ENCODE measurements at places on chromosomes 4 and X. TPM values are rescaled to one million over a fixed set of nuclear protein-coding genes. Genes with fewer than 3 reads are reported as not detected.

Gene MAPK10
- total RNA-seq, result 31.8 TPM

Gene CWH43
- not detected for total RNA-seq

Gene PPEF2
- total RNA-seq, result not detected

Gene STPG2
- total RNA-seq, result 0.13 TPM

DNA sequence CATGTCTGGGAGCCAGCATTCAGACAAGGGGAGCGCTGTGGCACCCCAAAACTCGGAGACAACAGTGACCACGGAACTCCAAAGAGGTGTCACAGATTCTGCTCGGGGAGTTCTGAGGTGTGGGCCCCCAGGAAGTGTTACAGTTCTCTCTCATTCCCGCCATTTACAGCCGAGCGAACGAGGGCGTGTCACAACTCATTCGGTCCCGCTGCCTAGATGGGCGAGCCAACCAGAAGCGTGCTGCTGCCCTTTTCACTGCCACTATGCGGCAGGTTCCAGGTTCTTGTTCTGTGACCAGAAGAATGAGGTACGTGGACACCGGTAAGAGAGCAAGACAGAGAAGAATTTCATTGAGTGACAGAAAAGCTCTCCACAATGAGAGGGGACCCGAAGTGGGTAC is 1370.6 kb upstream of the AGA start:
- ATAC-seq, result no peak
- H3K27me3 ChIP-seq, result no peaks in the 10 kb centered on the region
- H3K36me3 ChIP-seq, result no peaks in the 10 kb centered on the region

- ATAC-seq, result no peak
- H3K36me3 ChIP-seq, result no peaks in the 10 kb centered on the region
- no peak overlapping the region for H3K27ac ChIP-seq
- no peaks in the 10 kb centered on the region for H3K27me3 ChIP-seq
- no peak overlapping the region for H3K4me3 ChIP-seq
- H3K4me1 ChIP-seq, result no peaks in the 10 kb centered on the region
These were observed 63.0 kb upstream of the ENPP6 start for GRCh38 chr4:184280591-184281071.

DNA sequence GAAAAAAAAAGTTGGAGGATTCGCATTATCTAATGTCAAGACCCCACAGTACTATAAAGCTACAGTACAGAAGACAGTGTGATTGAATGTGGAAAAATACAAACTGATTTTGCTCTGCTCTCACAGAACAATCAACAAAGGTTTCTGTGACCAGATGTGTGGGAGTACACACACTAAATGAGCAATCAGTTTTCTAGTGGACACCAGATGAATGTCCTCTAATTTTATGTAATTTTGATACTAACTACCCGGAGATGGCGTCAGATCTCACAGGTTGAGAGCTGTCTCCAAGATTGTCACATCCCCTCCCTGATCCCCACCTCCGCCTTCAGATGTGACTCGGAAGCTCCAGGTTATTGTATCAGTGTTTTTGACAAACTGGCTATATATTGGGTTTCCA is 81.9 kb upstream of the HUWE1 start:
- no peaks in the 10 kb centered on the region for H3K27me3 ChIP-seq
- no peak for ATAC-seq
- no peaks in the 10 kb centered on the region for H3K4me1 ChIP-seq
- H3K27ac ChIP-seq, result no peak overlapping the region
- H3K36me3 ChIP-seq, result no peaks in the 10 kb centered on the region

GRCh38 chr4:88441696-88442095 is 15.2 kb upstream of the HERC5 start:
- H3K4me3 ChIP-seq, result no peak overlapping the region
- no peak overlapping the region for H3K27ac ChIP-seq
- no peak for ATAC-seq
- no peaks in the 10 kb centered on the region for H3K4me1 ChIP-seq

DNA sequence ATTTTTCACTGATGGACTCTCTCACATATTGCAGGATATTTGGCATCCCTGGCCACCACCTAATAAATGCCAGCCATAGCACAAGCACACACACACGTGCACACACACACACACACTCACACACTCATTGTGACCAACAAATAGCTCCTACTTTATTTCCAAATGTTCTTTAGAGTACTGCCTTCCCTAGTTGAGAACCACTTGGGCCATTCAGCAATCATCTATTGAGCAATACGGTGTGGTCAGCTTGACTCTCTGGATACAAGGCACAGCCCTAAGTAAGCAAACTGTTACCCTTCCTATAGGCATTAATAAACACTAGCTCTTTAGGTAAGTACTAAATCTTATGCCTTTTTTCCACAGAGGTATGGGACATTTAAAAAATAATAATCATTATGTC is 21.1 kb downstream of the CORIN start:
- ATAC-seq, result no peak
- H3K27ac ChIP-seq, result no peak overlapping the region
- H3K36me3 ChIP-seq, result no peaks in the 10 kb centered on the region
- no peaks in the 10 kb centered on the region for H3K27me3 ChIP-seq

DNA sequence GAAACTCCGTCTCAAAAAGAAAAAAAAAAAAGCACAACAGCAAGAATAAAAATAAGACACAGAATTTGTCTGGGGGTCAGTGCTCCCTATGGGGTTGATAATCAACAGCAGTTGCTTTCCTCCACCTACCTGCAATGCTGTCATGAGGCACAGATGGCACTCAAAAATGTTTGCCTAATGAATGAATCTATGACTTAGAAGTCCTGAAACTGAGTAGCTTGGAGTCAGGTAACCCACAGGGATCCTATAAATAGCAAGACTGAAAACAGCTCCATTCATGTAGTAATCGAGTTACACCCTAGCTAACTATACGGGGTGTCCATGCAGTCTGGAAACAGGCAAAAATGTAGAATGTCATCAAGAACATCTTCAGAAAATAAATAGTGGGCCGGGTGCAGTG is 19.8 kb upstream of the DDX3X start:
- H3K4me3 ChIP-seq, result no peak overlapping the region
- H3K36me3 ChIP-seq, result no peaks in the 10 kb centered on the region
- no peaks in the 10 kb centered on the region for H3K27me3 ChIP-seq
- H3K27ac ChIP-seq, result no peak overlapping the region
- H3K4me1 ChIP-seq, result no peaks in the 10 kb centered on the region

GRCh38 chrX:40094900-40095582 is 2.7 kb downstream of the BCOR start:
- H3K4me3 ChIP-seq, result peak overlapping the region; percentile 77
- H3K27ac ChIP-seq, result peak overlapping the region; percentile 90
- no peaks in the 10 kb centered on the region for H3K27me3 ChIP-seq

DNA sequence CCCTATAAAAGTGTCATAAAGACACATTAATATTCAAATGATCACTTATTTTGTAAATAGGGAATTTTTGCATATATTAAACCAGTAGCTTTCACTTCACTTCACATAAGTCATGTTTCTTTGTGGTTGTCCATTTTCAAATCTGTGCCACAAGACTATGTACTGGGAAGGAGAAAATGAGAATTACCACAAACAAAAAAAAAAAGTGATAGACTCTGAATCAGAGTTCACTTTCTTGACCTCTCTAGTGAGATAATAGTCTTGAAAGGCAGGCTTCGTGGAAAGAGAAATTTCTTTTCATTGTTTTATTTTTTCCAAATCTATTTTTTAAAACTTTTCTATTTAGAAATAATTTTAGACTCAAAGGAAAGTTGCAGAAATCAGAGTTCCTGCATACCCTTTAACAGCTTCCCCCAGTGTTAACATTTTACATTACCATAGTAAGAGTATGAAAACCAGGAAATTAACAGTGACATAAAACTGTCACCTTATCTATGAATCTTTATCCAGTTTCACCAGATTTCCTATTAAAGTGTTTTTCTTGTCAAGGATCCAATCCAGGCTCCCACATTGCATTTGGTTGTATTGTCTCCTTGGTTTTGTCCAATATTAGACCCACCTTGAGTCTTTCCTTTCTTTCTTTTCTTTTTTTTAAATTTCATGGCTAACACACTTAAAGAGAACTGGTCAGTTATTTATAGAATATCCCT is 215.4 kb upstream of the PGRMC2 start:
- no peaks in the 10 kb centered on the region for H3K36me3 ChIP-seq
- H3K27ac ChIP-seq, result no peak overlapping the region
- no peak for ATAC-seq
- no peaks in the 10 kb centered on the region for H3K4me1 ChIP-seq
- no peak overlapping the region for H3K4me3 ChIP-seq

DNA sequence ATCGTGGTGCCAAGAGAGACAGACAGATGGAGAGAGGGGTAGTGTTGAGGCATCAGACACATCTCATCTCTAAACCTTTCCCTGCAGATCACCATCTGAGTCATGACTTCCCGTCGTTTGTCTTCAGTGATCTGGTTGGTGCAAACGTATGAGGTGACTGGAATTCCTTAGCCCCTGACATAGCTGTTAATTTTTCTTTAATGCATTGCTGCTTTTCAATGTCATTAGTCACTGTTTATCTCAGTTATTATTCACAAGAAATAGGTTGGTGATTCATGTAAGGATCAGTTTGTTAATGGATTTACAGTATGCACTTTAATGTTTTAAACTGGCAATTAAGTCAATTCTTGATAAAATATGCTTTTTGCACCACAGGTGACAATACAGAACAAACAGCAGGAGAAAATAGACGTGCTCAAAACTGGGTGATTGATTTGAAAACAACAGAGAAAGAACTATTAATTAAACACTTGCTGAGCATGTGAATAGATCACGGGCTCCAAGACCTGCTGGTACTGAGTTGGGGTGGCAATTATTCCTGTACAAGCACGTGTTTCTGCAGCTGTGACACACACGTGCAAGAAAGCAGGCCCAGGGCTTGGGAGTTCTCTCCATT is 1.3 kb upstream of the TMEM154 start:
- no peak overlapping the region for H3K4me3 ChIP-seq

DNA sequence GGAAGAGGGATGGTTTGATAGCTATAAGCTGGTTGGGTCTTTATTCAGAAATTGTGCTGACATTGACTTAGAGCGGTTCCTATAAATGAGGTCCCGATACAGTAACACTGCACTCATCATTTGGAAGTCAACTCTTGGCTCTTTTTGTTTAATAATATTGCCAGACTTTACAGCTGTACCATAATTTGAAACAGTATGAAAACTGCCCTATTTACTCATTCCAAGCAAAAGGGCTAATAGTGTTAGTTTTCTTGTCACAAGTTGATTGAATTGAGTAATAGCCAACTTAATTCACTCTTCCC is 128.4 kb upstream of the LIMCH1 start:
- no peaks in the 10 kb centered on the region for H3K36me3 ChIP-seq
- H3K4me3 ChIP-seq, result no peak overlapping the region
- no peak overlapping the region for H3K27ac ChIP-seq
- no peaks in the 10 kb centered on the region for H3K27me3 ChIP-seq
- peaks cover 49% of the 10 kb centered on the region for H3K4me1 ChIP-seq

- no peak overlapping the region for H3K4me3 ChIP-seq
- H3K27me3 ChIP-seq, result no peaks in the 10 kb centered on the region
- no peak for ATAC-seq
- no peaks in the 10 kb centered on the region for H3K4me1 ChIP-seq
These were observed 2726.8 kb downstream of the PCDH7 start for GRCh38 chr4:33446953-33447352.

- H3K4me1 ChIP-seq, result no peaks in the 10 kb centered on the region
- no peak overlapping the region for H3K27ac ChIP-seq
- ATAC-seq, result no peak
These were observed 95.4 kb upstream of the FRG1 start for GRCh38 chr4:189845145-189845846.

DNA sequence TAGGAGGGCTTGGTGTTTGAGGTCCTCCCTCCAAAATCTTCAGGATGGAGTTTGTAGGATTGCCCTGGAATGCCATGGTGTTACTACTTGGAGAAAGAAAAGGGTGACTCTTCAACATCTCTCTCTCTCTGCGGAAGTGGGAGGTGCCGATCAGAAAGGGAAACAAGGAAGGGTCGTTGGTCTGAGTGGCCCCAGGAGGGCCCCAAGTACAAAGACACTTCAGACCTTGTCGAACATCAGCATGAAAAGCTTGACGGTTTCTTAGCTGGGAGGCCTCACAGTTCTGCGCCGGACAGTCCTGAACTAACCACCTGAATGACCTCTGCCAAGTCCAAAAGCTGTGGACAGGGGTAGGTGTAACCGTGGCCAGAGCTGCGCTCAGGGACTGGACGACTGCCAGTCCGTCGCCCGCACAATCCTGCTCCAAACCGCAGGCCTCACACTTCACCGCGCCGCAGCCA is 646 bp upstream of the GSX2 start:
- no peak for ATAC-seq
- peaks cover 100% of the 10 kb centered on the region for H3K27me3 ChIP-seq
- peaks cover 42% of the 10 kb centered on the region for H3K4me1 ChIP-seq
- H3K36me3 ChIP-seq, result no peaks in the 10 kb centered on the region

DNA sequence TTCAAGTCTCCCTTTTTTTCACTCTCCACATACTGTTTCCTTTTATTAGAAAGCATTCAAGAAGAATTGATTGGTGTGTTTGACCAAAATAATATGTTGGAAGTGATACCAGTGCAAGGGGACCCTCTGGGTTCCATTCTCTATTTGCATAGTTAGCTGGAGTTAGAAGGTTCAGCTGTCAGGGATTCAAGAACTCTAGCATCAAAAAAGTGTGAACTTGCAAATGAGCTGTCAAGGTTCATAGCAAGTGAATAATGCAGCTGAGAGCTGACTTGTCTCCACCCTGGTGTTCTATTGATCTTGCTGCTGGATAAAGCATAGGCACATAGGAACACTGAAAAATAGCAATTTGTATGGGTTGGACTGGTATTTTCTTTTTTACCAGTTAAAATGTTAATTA is 73.2 kb downstream of the SORBS2 start:
- no peaks in the 10 kb centered on the region for H3K36me3 ChIP-seq
- H3K27me3 ChIP-seq, result no peaks in the 10 kb centered on the region
- no peak for ATAC-seq
- H3K27ac ChIP-seq, result peak overlapping the region; percentile 67

GRCh38 chr4:139222215-139222614 is 45.2 kb upstream of the ELF2 start:
- no peak for ATAC-seq
- H3K4me3 ChIP-seq, result no peak overlapping the region
- H3K4me1 ChIP-seq, result no peaks in the 10 kb centered on the region
- no peak overlapping the region for H3K27ac ChIP-seq

DNA sequence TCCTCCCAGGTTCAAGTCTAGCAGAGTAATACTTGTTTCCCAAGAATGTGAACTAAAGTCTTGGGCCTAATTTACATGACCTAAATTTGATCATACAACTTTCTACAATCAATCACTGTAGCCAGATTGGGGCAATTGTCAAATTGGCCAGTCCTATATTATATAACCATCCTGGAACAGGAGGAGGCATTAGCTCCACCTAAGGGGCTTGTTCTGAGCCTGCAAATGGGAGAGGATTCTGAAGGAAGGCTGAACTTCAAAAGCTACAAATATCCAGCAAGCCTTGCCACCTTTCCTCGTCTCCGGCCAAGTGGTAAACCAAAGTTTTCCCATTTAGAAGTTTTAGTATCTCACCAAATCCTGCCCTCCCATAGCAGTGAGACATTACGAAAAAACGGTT is 1289.6 kb upstream of the TENM3 start:
- H3K27ac ChIP-seq, result no peak overlapping the region
- H3K4me1 ChIP-seq, result no peaks in the 10 kb centered on the region
- no peaks in the 10 kb centered on the region for H3K36me3 ChIP-seq
- H3K27me3 ChIP-seq, result no peaks in the 10 kb centered on the region

GRCh38 chrX:153766871-153767673 is 3.0 kb downstream of the PLXNB3 start:
- H3K27ac ChIP-seq, result no peak overlapping the region
- H3K36me3 ChIP-seq, result no peaks in the 10 kb centered on the region
- H3K4me1 ChIP-seq, result no peaks in the 10 kb centered on the region
- no peaks in the 10 kb centered on the region for H3K27me3 ChIP-seq
- peak overlapping the region; percentile 46 for H3K4me3 ChIP-seq

GRCh38 chr4:150867148-150867547 is 147.9 kb downstream of the LRBA start:
- peak; percentile 57 for ATAC-seq
- no peaks in the 10 kb centered on the region for H3K27me3 ChIP-seq
- H3K27ac ChIP-seq, result no peak overlapping the region
- H3K36me3 ChIP-seq, result no peaks in the 10 kb centered on the region
